Mesothelial cell of epicardium (in vitro differentiated cells): ENCODE measurements at places on chromosomes 4 and X. TPM values are rescaled to one million over a fixed set of nuclear protein-coding genes. Genes with fewer than 3 reads are reported as not detected.

KIT gene
- total RNA-seq = 7.4 to 10.6 TPM (median 8.0 TPM) in 3 replicates

CT83 gene
- not detected in 3 replicates for total RNA-seq

CSN3 gene
- total RNA-seq = not detected in 3 replicates

SSX2B gene
- not detected in 3 replicates for total RNA-seq

NAP1L5 gene
- 4.4 to 4.9 TPM (median 4.7 TPM) in 3 replicates for total RNA-seq

TMSB15C gene
- 13.7 to 18.8 TPM (median 16.9 TPM) in 3 replicates for total RNA-seq

MAP9 gene
- total RNA-seq = 20.6 to 22.4 TPM (median 21.2 TPM) in 3 replicates

NPNT gene
- total RNA-seq = 53.8 to 68.6 TPM (median 53.9 TPM) in 3 replicates

DNA sequence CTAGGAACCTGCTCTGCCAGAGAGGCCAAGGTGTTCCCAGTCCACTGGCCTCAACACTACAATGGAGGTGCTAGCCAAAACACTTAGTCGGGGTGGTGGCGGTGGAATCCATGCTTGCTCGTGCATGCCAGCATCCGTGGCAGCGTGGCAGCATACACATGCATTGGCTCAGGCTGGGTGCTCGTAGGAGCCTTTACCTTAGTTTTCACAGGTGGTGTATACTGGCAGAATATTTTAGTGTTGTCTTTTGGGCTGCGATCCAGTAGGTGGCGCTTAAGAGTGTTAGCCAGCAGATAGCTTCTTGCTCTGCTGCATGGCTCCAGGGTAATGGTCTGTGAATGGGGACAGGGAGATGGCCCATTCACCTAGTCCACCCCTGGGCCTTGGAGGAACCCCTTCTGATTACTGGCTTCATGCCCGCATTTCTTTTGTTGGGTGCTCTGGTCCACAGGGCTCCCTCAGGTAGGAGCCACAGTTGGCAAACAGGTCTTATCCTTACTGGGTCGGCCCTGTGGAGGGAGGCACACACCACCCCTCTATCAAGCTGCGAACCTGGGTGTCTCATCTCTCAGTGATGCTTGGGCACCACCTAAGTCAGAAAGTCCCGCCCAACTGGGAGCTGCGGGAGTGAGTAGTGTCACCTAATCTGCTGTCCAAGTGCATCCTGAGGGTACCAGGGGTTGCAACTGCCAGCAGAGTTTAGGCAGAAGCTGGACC is 40.0 kb downstream of the RIPPLY1 start:
- H3K27me3 ChIP-seq = no peaks in the 10 kb centered on the region
- no peak for DNase-seq
- H3K4me3 ChIP-seq = no peak overlapping the region
- H3K36me3 ChIP-seq = peaks cover 3% of the 10 kb centered on the region
- no peaks in the 10 kb centered on the region for H3K4me1 ChIP-seq

GRCh38 chr4:44652002-44652401 is 577 bp upstream of the YIPF7 start:
- H3K27me3 ChIP-seq = peaks cover 13% of the 10 kb centered on the region
- no peak overlapping the region for H3K27ac ChIP-seq
- DNase-seq = no peak
- no peaks in the 10 kb centered on the region for H3K4me1 ChIP-seq
- no peaks in the 10 kb centered on the region for H3K36me3 ChIP-seq

DNA sequence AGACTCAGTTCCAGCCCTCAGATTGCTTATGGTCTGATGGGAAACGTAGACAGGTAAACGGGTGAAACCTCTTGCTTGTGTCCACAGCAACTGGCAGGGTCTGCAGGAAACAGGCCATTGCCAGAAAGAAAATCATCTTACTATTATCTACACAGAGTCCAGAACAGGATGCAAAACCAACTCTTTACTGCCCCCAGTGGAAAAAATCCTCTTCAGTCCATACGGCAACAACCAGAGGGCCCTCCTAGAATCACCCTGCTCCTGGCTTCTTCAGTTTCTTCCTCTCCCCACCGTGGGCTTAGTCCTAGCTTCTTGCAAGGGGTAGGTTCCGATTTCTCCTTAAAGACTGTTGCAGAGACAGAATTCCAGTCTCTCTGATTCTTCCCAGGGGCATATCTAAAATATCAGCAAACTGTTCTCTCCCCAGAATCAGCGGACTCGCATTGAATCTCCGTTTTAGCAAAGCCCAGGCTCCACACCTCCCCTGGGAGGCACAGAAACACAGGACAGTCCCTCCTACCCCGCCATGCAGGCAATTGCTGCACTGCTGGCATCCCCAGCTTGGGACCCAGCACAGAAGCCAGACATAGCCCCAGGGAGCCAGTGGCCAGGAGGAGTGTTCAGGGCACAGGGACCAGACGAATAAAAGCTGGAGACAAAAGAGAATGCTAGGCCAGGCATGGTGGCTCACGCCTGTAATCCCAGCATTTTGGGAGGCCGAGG is 41.0 kb upstream of the SH3RF1 start:
- H3K27ac ChIP-seq = no peak overlapping the region
- no peak for DNase-seq
- H3K36me3 ChIP-seq = no peaks in the 10 kb centered on the region
- no peak overlapping the region for H3K4me3 ChIP-seq

DNA sequence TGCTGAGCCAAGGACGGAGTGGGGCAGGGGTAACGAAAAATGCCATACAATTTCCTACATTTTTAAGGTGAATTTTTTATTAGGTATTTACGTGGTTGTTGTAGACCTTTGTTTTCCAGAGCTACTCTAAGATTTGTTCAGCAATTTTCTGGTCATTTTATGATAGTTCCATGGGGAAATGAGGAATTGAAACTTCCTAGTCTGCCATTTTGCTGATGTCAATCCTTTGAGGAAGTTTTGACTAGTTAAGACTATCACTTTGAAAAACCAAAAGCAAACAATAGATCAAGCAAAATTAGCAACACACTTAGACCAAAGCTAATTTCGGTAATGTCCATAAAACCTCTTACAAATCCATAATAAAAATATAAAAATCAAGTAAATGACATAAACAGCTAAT is 7.0 kb upstream of the TLR3 start:
- no peak overlapping the region for H3K4me3 ChIP-seq
- H3K27me3 ChIP-seq = no peaks in the 10 kb centered on the region
- H3K27ac ChIP-seq = no peak overlapping the region

DNA sequence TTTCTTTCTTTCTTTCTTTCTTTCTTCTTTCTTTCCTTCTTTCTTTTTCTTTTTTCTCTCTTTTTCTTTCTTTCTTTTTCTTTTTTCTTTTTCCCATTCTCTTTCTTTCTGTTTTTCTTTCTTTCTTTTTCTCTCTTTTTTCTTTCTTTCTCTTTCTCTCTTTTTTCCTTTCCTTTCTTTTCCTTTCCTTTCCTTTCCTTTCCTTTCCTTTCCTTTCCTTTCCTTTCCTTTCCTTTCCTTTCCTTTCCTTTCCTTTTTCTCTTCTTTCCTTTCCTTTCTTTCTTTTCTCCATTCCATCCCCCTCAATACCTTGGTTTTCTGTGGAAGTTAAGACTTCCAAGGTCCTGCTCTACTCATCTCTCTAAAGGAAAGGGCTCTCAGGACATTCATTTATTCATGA is 102.8 kb upstream of the CLNK start:
- no peak for DNase-seq
- no peaks in the 10 kb centered on the region for H3K36me3 ChIP-seq
- H3K4me1 ChIP-seq = no peaks in the 10 kb centered on the region
- H3K27me3 ChIP-seq = no peaks in the 10 kb centered on the region
- H3K4me3 ChIP-seq = no peak overlapping the region

DNA sequence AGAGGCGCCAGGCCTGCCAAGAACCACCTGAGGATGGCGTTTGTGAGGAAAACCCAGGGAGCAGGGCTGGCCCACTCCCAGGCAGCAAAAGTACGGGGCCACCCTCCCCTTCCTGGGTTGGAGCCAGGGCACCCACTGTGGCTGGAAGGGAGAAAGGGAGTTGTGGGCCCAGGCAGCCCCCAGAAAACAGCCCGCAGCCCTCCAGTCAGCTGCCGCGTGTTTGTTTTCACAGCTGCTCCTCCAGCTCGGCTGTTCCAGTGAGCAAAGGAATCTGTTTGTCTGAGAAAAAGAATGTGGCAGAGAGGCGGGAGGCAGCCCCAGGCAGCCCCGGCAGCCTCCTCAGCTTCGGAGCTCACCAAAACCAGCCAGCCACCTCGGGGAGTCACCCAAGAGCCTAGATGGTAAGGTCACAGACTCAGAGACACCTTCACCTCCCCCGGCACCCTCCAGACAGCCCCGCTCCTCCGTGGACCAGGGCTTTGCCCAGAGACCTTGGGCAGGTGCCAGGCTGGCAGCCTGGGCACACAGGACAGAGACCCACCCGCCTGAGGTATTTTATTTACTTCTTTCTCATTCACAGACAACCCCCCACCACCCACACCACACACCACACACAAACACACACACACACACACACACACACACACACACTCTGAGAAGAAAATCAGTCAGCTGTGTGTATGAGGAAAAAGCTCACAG is 338.1 kb downstream of the BCOR start:
- peak overlapping the region; percentile 92 for H3K27ac ChIP-seq
- no peaks in the 10 kb centered on the region for H3K27me3 ChIP-seq
- H3K4me1 ChIP-seq = peaks cover 50% of the 10 kb centered on the region
- no peak for DNase-seq
- H3K4me3 ChIP-seq = no peak overlapping the region
- H3K36me3 ChIP-seq = no peaks in the 10 kb centered on the region

DNA sequence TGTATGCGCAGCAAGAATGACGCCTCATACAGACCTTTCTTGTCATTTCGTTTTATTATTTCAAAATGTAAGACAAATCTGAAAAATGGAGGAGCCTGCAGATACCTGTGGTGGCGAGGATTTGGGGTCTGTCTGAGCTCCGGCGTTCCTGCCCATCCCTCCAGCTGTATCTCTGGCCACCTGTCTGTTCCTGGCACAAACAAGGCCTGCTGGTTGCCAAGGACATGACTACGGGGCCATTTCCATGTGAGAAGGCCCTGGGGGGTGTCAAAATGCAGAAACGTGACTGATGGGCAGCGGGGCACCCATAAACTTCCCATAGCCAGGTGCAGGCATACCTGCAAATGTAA is 591 bp upstream of the TSPAN7 start:
- H3K36me3 ChIP-seq = no peaks in the 10 kb centered on the region
- H3K27me3 ChIP-seq = peaks cover 9% of the 10 kb centered on the region
- H3K27ac ChIP-seq = no peak overlapping the region
- DNase-seq = no peak
- H3K4me3 ChIP-seq = peak overlapping the region; percentile 59

DNA sequence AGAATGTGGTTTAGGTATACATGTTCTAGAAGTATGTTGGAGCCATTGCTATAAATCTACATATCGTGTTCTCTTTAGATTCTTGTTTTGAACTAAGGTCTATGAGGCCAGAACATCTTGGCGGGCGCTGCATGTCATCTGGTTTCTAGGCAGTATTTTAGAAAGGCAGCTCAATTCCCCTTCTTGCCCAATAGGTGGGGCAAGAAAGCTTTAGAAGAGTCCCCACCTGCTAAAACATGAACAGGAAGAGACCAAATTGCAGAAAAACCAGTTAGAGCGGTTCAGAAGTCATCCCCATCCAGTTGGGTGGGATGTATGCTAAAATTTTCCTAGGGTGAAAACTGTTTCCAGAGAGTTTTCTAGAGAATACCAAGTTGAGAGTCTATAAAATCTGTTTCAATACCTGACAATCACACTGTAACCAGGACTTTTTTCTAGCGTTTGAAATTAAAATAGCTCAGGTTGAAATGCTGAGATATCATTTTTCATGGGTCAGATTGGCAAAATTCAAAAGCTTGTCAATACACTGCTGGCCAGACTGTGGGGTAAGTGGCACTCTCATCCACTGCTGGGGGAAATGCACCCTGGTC is 17.5 kb upstream of the SH3KBP1 start:
- H3K36me3 ChIP-seq = no peaks in the 10 kb centered on the region
- no peak overlapping the region for H3K4me3 ChIP-seq
- H3K27me3 ChIP-seq = no peaks in the 10 kb centered on the region
- no peak overlapping the region for H3K27ac ChIP-seq

DNA sequence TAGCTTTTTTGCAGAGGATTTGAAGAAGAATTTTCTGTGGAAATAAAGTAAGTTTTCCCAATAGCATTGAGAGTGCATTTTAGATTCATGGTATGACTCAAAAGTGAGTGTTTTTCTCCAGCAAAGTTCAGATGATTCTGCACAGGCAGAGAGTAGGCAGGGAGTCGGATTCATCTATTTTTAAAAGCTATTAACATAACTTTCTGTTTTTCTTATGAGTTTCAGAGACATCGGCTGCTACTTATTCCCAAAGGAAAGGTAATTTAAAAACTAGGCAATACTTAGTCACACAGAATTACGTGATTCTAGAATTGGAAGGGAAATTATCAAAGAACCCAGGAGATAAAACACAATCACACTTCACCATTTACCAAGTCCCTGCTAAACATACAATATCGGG is 4.4 kb downstream of the CCDC110 start:
- no peak for DNase-seq
- no peak overlapping the region for H3K27ac ChIP-seq
- H3K27me3 ChIP-seq = peaks cover 45% of the 10 kb centered on the region
- peaks cover 17% of the 10 kb centered on the region for H3K4me1 ChIP-seq
- H3K36me3 ChIP-seq = no peaks in the 10 kb centered on the region

- DNase-seq = no peak
- H3K36me3 ChIP-seq = peaks cover 5% of the 10 kb centered on the region
- no peak overlapping the region for H3K27ac ChIP-seq
Observed at GRCh38 chr4:135072553-135072952, 871.0 kb upstream of the PABPC4L start.

- H3K27me3 ChIP-seq = no peaks in the 10 kb centered on the region
- peak; percentile 29 for DNase-seq
- H3K4me3 ChIP-seq = no peak overlapping the region
- peak overlapping the region; percentile 21 for H3K27ac ChIP-seq
Observed at GRCh38 chr4:2256156-2256731, 5.7 kb downstream of the MXD4 start.

DNA sequence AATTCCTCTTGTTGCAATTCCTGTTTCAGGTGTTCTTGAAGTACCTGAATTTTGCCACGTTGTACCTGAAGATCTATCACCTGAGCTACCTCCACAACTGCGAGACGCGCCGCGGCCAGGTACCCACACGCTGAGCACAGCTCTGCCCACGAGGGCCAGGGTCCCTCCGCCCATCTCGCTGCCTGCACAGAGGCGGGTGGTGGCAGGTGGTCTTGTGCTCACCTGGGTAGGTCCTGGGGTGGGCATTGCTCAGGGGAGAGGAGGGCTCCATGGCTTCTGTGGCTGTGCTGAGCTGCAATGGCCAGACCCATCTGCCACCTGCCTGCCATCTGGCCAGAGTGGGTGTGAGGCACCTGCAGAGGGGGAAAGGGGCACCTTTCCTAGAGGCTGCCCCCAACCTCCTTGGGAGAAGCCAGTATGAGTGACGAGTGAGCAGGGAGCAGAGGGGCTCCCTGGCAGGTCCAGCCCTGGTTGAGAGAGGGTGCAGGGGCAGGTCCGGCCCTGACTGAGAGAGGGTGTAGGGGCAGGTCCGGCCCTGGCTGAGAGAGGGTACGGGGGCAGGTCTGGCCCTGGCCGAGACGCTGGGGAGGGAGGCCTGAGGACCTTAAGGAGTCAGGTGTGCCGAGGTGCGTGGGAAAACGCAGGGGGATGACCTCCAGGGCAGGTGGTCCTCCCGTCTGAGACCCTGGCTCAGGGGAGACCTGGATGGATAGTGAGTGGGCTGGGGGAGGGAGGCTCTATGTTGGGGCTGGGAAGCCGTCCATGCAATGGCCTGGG is 10.7 kb downstream of the PDE6B start:
- H3K27me3 ChIP-seq = peaks cover 16% of the 10 kb centered on the region
- H3K4me3 ChIP-seq = no peak overlapping the region
- no peaks in the 10 kb centered on the region for H3K36me3 ChIP-seq
